Endothelial cell of umbilical vein (primary cell): ENCODE measurements at places on chromosomes 2 and 18.

DNA sequence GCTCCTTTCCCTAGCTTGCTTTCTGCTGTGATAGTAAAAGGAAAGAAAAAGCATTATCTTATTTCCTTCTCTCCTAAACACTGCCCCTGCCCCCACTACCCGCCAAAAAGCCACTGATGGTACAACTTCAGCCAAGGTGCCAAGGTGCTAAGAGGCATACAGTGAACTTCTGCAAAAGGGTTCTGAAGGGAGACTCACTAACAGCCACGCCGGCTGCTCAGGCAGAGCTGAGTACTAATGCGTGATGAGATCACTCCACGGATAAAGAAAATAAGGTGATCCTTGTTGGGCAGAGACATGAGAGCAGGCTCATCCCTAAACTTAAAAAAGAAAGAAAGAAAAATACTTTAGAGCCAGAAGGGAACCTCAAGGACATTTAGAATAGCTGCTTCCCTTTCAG is 60.5 kb upstream of the PXDN start:
- H3K27me3 ChIP-seq, result no peaks in the 10 kb centered on the region
- H3K36me3 ChIP-seq, result no peaks in the 10 kb centered on the region
- H3K4me3 ChIP-seq, result no peak overlapping the region
- no peak overlapping the region for H3K27ac ChIP-seq
- H3K4me1 ChIP-seq, result no peaks in the 10 kb centered on the region
- DNase-seq, result no peak

DNA sequence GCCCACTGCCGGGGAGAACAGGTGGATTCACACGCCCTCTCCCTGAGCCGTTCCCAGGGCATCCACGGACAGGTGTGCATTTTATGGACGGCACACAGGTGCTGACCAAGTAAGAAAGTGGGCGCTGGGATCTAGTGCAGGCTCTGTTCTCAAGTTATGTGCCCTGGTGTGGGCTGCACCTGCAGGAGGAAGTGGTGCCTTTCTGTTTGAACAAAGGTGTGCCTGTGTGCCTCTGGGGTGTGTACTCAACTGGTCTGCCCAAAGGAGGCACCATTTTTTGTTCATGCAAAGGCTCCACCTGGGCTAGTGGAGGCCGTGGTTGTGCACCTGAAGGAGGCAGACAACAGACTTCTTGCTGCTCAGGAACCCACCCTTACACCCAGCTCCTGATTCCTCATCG is 88.2 kb upstream of the HK2 start:
- no peak overlapping the region for H3K4me3 ChIP-seq
- no peaks in the 10 kb centered on the region for H3K36me3 ChIP-seq
- no peak overlapping the region for H3K27ac ChIP-seq
- DNase-seq, result no peak
- H3K27me3 ChIP-seq, result no peaks in the 10 kb centered on the region

- no peak overlapping the region for H3K27ac ChIP-seq
- H3K27me3 ChIP-seq, result no peaks in the 10 kb centered on the region
- no peaks in the 10 kb centered on the region for H3K4me1 ChIP-seq
- DNase-seq, result no peak
- no peaks in the 10 kb centered on the region for H3K36me3 ChIP-seq
Observed at GRCh38 chr18:6031442-6031841, 136.1 kb upstream of the TMEM200C start.

- H3K36me3 ChIP-seq, result no peaks in the 10 kb centered on the region
- peaks cover 10% of the 10 kb centered on the region for H3K27me3 ChIP-seq
- H3K4me1 ChIP-seq, result peaks cover 24% of the 10 kb centered on the region
- peak; percentile 29 for DNase-seq
Observed at GRCh38 chr2:96325041-96325883, at the start of gene ITPRIPL1. Gene ITPRIPL1, plus strand, starts transcription at chr2:96325317. Its CDS starts 523 bp downstream, at chr2:96325840.

DNA sequence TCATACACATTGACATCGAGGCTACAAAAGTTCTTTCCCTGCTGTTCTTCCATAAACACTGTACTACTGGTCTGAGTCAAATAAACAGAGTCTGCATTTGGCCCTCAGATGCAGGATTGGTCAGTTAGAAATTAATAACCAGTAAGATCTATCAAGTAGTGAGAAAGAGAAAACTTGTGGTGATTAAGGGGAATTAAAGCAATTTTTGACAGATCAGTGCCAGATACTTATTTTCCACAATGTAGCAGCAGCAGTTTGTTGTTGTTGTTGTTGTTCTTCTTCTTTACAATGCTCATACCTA is 85.0 kb downstream of the IKZF2 start:
- H3K4me1 ChIP-seq, result no peaks in the 10 kb centered on the region
- H3K27me3 ChIP-seq, result no peaks in the 10 kb centered on the region
- H3K27ac ChIP-seq, result no peak overlapping the region
- DNase-seq, result no peak
- H3K4me3 ChIP-seq, result no peak overlapping the region

- peaks cover 5% of the 10 kb centered on the region for H3K27me3 ChIP-seq
- H3K4me1 ChIP-seq, result peaks cover 9% of the 10 kb centered on the region
- H3K27ac ChIP-seq, result no peak overlapping the region
- H3K4me3 ChIP-seq, result peak overlapping the region; percentile 77
- no peaks in the 10 kb centered on the region for H3K36me3 ChIP-seq
- DNase-seq, result peak; percentile 50
Observed at GRCh38 chr2:45169339-45170190, 160.3 kb upstream of the SIX2 start.

DNA sequence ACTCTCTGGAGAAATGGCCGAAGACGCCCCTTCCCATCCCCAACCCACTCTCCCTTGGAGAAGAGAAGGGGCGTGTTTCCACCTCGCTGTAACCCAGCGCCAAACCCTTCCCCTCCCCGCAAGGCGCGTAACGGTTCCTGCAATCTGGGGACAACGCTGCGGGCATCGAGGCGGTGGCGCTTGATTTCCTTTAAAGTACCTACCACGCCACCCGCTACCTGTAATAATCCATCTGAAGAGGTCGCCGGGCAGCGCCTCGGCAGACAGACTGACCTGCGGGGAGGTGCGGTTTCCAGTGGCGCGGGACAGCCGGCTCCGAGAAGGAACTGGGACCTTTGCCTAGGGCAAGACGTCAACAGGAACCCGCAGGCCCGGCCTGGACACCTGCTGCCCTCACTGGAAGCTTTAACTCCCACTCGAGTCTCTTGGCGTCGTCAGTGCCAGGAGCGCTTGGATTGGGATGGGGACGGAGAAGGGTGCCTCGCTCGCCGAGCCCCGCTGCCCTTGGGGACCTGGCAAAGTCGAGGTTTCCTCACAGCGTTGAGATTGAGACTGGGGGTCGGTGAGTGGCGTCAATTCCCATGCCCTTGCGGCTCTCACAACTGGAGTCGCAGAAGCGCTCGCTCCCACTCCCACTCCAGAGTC is at the start of gene CYP1B1:
Gene CYP1B1, minus strand, starts transcription at position 645 of the 645 bp plus-strand sequence. CDS start 763 bp downstream, outside the sequence.
- H3K4me3 ChIP-seq, result peak within 1 kb of the TSS; percentile 32
- H3K4me1 ChIP-seq, result peaks cover 16% of the 10 kb centered on the region
- peaks cover 51% of the 10 kb centered on the region for H3K27me3 ChIP-seq
- no peak for DNase-seq
- H3K27ac ChIP-seq, result no peak within 1 kb of the TSS
- no peaks in the 10 kb centered on the region for H3K36me3 ChIP-seq

DNA sequence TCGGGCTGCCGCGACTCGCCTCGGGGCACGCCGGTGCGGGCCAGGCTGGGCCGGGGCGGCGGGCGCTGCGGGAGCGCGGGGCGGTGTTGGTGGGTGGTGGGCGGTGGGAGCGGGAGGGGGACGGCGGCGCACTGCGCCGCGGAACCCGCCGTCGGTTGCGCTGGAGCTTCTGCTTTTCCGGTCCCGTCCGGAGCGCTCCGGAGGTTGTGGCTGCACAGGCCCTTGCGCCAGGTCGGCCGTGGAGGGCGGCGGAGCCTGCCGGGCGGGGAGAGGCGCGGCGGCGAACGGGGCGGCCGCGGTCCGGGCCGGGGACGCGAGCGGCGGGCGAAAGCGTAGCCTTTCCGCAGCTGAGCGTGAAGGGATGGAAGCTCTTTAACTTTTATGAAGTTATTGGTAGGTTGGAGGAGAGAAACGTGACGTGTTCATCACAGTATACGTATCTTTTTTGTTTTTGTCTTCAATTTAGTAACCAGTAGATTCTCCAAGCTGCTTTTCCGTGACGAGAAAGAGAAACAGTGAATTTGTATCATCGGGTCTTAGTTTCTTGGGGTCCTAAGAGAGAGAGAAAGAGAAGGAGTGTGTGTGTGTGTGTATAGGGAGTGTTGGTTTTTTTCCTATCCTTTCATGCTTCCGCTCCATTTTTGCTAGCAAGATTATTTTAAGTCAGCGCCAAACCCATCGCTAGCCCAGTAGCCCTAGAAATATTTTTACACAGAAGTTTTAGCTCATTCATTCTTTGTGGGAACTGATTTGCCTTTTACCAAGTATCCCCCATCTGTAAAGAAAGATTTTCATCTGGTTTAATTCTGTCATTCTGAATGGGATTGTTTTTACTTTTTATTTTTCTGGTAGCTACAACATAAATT is 535 bp downstream of the ATG4B start:
- H3K4me3 ChIP-seq, result peak overlapping the region; percentile 64
- H3K27ac ChIP-seq, result peak overlapping the region; percentile 92
- no peaks in the 10 kb centered on the region for H3K27me3 ChIP-seq
- H3K4me1 ChIP-seq, result peaks cover 12% of the 10 kb centered on the region
- peak; percentile 26 for DNase-seq

DNA sequence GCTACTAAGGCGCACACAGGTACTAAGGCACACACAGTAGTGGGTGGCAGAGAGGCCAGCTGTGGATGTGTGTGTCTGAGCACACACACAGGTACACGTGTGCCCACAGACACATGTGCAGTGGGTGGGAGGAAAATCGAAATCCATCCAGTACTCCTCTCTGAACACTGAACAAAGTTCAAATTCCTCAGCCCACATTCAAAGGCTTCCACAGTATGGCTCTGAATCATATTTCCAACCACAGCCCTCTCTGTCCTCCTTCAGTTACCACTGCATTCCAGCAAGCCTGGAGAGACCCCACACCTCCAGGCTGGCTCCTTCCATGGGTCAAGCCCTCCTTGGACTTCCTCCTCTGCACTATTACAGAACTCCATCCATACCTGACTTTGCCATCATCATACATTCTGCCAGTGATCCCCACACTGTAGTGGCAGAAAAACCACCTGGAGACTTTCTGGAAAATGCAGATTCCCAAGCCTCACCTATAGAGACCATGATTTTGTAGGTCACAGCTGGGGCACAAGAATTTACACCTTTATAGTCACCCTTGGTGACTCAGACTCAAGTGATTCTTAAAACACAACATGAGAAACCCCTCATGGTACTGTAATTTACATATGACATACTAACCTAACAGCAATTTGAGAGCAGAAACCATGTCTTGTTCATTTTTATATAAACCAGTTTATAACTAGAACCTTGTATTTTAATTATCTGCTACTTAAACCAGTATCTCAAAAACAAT is 31.4 kb downstream of the EPG5 start:
- no peak for DNase-seq
- no peak overlapping the region for H3K4me3 ChIP-seq
- peaks cover 12% of the 10 kb centered on the region for H3K36me3 ChIP-seq
- H3K27ac ChIP-seq, result no peak overlapping the region
- no peaks in the 10 kb centered on the region for H3K4me1 ChIP-seq

GRCh38 chr18:45981821-45982220 is 14.7 kb upstream of the EPG5 start:
- H3K27me3 ChIP-seq, result no peaks in the 10 kb centered on the region
- H3K36me3 ChIP-seq, result no peaks in the 10 kb centered on the region
- no peak overlapping the region for H3K27ac ChIP-seq
- peaks cover 7% of the 10 kb centered on the region for H3K4me1 ChIP-seq
- H3K4me3 ChIP-seq, result no peak overlapping the region
- DNase-seq, result no peak

DNA sequence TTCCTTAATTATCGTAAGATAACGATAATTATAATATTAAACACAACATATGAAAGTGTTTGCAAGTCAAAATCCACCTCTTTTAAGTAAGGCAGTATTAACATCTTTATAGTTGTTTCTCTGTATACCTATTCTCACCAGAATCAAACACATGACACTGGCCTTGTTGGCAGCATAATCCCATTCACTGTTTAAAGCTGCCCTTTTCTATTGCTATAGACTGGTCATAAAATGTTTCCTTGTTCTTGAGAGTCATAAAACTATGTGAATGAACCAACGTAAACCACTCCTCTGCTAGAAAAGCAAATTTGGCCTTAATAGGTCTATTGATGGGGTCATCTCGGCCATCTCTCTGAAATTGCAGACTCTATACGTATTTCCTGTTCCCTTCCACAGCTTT is 293.1 kb downstream of the SLC8A1 start:
- H3K27me3 ChIP-seq, result no peaks in the 10 kb centered on the region
- H3K36me3 ChIP-seq, result no peaks in the 10 kb centered on the region
- H3K4me1 ChIP-seq, result no peaks in the 10 kb centered on the region
- H3K4me3 ChIP-seq, result no peak overlapping the region

DNA sequence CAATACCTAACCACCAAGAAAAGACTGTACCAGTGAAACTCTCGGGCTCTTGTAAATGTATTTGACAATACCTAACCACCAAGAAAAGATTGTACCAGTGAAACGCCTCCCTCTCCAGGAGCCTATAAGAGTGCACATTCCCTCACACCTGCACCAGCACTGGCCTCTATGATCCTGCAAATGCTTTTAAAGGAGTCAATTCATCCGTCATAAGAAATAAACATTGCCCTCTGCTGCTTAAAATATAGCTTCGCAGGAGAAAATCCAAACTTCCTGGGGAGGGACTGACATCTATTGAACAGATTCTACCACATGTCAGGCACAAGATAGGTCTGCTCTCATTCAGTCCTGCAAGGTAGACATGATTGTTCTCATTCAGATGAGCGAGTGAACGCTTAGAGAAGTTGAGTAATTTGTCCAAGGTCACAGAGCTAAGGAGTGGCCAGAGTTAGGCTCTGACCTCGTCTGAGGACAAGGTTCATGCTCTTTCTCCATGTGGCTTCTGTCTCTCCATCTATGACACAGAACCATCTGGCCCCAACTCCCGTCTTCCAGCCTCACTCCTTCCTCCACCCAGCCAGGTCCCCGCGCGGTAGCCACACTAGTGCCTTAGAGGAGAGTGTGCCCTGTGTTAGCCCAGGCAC is 38.7 kb downstream of the MCFD2 start:
- H3K27me3 ChIP-seq, result no peaks in the 10 kb centered on the region
- H3K4me1 ChIP-seq, result peaks cover 31% of the 10 kb centered on the region
- DNase-seq, result peak; percentile 80
- H3K4me3 ChIP-seq, result no peak overlapping the region

DNA sequence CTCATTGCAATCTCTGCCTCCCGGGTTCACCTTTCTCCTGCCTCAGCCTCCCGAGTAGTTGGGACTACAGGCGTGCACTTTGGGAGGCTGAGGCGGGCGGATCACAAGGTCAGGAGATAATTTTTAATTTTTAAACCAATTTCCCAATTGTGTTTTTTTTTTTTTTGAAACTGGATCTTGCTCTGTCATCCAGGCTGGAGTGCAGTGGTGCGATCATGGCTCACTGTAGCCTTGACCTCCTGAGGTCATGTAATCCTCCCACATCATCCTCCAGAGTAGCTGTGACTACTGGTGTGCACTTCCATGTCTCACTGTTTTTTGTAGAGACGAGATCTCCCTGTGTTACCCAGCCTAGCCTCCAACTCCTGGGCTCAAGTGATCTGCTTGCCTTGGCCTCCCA is 49.3 kb downstream of the GLS start:
- H3K36me3 ChIP-seq, result peaks cover 10% of the 10 kb centered on the region
- H3K4me3 ChIP-seq, result no peak overlapping the region
- no peak for DNase-seq
- H3K27me3 ChIP-seq, result no peaks in the 10 kb centered on the region
- H3K4me1 ChIP-seq, result no peaks in the 10 kb centered on the region

- no peak overlapping the region for H3K27ac ChIP-seq
- H3K27me3 ChIP-seq, result no peaks in the 10 kb centered on the region
- no peak overlapping the region for H3K4me3 ChIP-seq
- no peaks in the 10 kb centered on the region for H3K4me1 ChIP-seq
Observed at GRCh38 chr2:30566631-30567030, 119.6 kb downstream of the LCLAT1 start.

- no peak overlapping the region for H3K4me3 ChIP-seq
- no peaks in the 10 kb centered on the region for H3K27me3 ChIP-seq
- DNase-seq, result no peak
- no peak overlapping the region for H3K27ac ChIP-seq
Observed at GRCh38 chr18:31509571-31509970, 11.6 kb downstream of the DSG2 start.
